ENCODE measurements at places on chromosomes 7 and 10.

DNA sequence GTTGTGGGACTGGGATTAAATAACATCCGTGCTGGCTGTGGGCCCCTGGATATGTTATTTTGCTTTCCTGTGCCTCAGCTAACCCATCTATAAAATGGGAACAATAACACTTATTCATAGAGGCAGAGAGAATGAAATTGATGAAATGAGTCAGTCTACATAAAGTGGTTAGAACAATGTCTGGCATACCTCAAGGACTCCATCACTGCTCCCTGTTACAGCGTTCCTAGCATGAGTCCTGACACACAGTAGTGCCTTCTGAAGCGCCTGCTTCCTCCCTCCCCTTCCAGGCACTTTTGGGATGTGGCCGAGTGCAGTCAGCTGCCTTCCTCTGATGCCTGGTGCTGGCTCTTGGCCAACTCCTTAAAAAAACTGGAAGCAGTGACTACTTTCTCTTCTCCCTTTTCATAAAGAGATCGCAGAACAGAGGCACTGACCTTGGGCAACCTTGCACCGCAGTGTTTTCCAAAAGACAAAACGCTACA, 108.4 kb upstream of the ZMIZ1 start:
- peak; percentile 38 for ATAC-seq

DNA sequence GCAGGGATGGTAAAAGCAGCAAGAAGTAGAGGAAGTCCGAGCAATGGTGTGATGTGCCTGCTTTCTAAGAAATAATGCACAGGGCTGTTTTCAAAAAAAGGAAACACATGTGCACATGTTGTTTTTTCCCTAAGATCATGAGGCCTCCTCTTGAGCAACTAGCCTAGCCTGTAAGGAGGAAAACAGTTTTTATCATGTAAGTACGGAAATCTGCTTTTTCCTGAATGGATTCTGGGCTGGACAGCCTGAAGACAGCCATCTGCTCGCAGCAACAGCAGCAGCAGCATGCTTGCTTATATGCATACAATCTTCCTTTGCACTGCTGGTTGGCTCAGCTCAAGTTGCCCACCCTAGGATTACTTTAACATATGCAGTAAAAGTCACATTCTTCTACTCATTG, 87.1 kb downstream of the HIBADH start:
- no peak for ATAC-seq

DNA sequence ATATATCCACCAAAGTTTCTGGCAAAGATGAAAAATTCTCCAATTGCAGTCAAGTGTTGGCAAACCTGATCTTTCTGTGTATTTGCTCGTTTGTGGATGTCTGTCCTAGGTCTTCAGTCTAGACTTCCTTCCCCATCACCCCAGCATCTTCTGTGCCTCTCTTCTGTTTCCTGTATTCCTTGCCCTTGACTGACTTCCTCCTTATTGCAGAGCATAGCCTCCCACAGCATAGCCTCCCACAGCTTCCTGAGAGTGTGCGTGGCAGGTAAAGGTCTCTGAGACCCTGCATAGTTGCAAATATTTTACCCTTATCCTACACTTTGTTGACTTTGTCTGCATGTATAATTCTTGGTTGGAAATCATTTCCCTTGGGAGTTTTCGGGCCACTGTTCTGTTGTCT, 18.4 kb downstream of the SLC18A2 start:
- no peak for ATAC-seq

GRCh38 chr7:117184367-117184766, 138.5 kb downstream of the WNT2 start:
- no peak for ATAC-seq

GRCh38 chr10:100509241-100509840, 10.3 kb downstream of the SEC31B start:
- ATAC-seq, result peak; percentile 53

- no peak for ATAC-seq
These were observed 4.2 kb downstream of the SFTPD start for GRCh38 chr10:79944428-79945395.
